ENCODE measurements at places on chromosomes 3 and 15.
A peak's percentile ranks its signal among the peaks of the same experiment; 100 is the strongest.

GRCh38 chr3:177887475-177887874 lies 648.8 kb upstream of the KCNMB2 start:
- DNase-seq = no peak

DNA sequence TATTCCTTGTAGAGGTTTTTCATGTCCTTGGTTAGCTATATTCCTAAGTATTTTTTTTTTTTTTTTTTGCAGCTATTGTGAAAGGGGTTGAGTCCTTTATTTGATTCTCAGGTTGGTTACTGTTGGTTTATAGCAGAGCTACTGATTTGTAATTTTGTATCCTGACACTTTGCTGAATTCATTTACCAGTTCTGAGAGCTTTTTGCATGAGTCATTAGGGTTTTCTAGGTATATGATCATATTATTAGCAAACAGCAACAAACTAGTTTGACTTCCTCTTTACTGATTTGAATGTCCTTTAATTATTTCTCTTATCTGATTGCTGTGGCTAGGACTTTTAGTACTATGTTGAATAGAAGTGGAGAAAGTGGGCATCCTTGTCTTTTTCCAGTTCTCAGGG lies 737.4 kb downstream of the ZNF385D start:
- DNase-seq = no peak

GRCh38 chr15:98731712-98732450 lies 83.5 kb downstream of the IGF1R start:
- no peak for DNase-seq

- DNase-seq = peak; percentile 0
Observed at GRCh38 chr3:113485161-113485609, 29.8 kb downstream of the SPICE1 start.

- no peak for DNase-seq
Observed at GRCh38 chr15:101009176-101009575, 90.0 kb downstream of the LRRK1 start.
